ENCODE measurements at places on chromosomes 1 and 21. TPM values are rescaled to one million over a fixed set of nuclear protein-coding genes. Genes with fewer than 3 reads are reported as not detected.

- no peak for DNase-seq
Measured at GRCh38 chr1:25793585-25794170, 6.3 kb upstream of the SELENON start.

GRCh38 chr1:16367258-16367967 lies 371 bp downstream of the SZRD1 start:
- peak; percentile 83 for DNase-seq

The ALX3 gene
- not detected for total RNA-seq

- peak; percentile 87 for DNase-seq
Measured at GRCh38 chr1:173414136-173414535, 63.0 kb upstream of the PRDX6 start.

The RAB42 gene
- total RNA-seq = not detected

The OLIG1 gene
- total RNA-seq = not detected
